ENCODE measurements at places on chromosomes 16 and 17. TPM values are rescaled to one million over a fixed set of nuclear protein-coding genes. Genes with fewer than 3 reads are reported as not detected.

The C16orf96 gene
- 0.04 TPM for total RNA-seq

The TOX3 gene
- total RNA-seq, result 0.60 TPM

The TMEM238L gene
- total RNA-seq, result 2.3 TPM

The CCL17 gene
- 1.6 TPM for total RNA-seq

The CDRT15 gene
- not detected for total RNA-seq

The CAVIN1 gene
- 67.0 TPM for total RNA-seq

The FAM171A2 gene
- 1.1 TPM for total RNA-seq

Measured in esophagus mucosa (tissue), 1 donor.